ENCODE measurements at places on chromosomes 1 and 21.

- DNase-seq: no peak
Measured at GRCh38 chr21:14591882-14592281, 45.8 kb upstream of the SAMSN1 start.

GRCh38 chr1:53439337-53440207 lies 19.6 kb upstream of the DMRTB1 start:
- no peak for DNase-seq

DNA sequence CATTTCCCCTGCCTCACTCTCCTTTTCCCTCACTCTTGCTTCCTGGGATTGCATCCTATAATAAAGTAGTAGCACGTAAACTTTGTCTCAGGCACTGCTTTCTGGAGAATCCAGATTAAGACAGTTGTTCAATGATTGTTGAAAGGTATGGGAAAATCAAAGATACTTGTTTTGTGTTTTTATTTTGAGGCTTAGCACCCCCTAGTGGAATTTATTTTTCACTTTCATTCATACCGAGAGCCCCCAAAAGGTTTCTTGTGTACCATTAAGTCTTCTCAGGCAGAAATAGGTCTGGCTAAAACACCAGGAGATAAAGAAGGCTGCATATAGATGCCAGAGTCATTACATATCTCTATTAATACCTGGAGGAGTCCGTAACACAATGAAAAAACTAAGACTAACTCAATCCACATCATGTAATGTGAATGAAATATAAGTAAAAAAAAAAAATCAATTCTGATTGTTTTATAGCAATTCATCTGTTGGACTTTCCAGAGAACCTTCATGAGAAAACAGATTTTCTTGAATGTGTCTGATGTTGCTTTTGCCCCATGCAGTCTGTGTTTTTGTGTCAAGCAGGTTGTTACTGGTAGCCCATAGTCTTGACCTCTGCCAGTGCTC lies 103.5 kb downstream of the RPE65 start:
- no peak for DNase-seq

GRCh38 chr1:4678066-4678717 lies 23.8 kb downstream of the AJAP1 start:
- DNase-seq: no peak

- DNase-seq: no peak
Measured at GRCh38 chr1:109293026-109293425, 10.1 kb upstream of the PSRC1 start.
